ENCODE measurements at places on chromosomes 7 and 10.

GRCh38 chr10:113329121-113329596, 223.7 kb upstream of the HABP2 start:
- DNase-seq = no peak

GRCh38 chr7:35418716-35419390, 165.0 kb upstream of the TBX20 start:
- no peak for DNase-seq

- DNase-seq = no peak
Observed at GRCh38 chr10:118952493-118953295, 76.8 kb upstream of the NANOS1 start.

GRCh38 chr10:69045441-69046300, 42.2 kb upstream of the SRGN start:
- no peak for DNase-seq

GRCh38 chr10:78688901-78689583, 379.7 kb upstream of the ZMIZ1 start:
- peak; percentile 88 for DNase-seq

GRCh38 chr7:35422715-35423114, 168.8 kb upstream of the TBX20 start:
- DNase-seq = no peak

- DNase-seq = no peak
Observed at GRCh38 chr7:67311901-67312300, 315.3 kb downstream of the TYW1 start.

DNA sequence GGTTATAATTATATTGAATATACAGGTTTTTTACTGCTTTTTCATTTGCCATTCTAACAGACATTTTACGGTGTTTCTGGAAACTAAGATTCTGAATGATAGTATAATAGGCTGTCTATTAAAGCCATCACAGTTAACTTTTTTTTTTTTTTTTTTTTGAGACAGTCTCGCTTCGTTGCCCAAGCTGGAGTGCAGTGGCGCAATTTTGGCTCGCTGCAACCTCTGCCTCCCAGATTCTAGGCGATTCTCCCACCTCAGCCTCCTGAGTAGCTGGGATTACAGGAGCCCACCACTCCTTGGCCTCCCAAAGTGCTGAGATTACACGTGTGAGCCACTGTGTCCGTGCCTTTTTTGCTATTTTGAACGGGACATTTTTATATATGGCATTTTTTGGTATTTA, 4.4 kb downstream of the TDRD1 start:
- DNase-seq = no peak

Measured in retina (tissue), 1 donor.